ENCODE measurements at places on chromosomes 7 and 10.

GRCh38 chr7:133887459-133887858, 239.7 kb upstream of the LRGUK start:
- DNase-seq: no peak

DNA sequence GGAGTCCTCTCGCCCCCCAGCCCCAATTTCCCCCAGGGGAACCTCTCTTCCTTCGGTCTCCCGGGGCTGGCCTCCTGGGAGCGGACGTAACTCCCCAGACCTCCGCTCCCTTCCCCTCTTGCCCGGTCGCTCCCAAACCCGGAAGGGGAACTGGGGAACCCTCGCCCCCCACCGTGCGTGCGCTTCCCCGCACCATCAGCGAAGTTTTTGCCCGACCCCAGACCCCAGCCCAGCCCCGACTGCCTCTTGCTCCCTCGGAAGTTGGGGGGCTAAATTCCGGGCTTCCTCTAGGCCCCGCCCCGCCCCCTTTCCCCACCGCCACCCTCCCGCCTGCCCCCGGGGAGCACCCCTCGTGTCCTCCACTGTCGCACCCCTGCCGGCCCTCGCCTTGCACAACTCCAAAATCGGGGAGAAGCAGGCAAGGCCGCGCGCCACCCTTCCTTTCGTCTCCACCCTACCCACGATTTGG, 436 bp downstream of the GNB2 start:
- peak; percentile 40 for DNase-seq

- no peak for DNase-seq
These were observed 238.4 kb downstream of the AUTS2 start for GRCh38 chr7:69836702-69837101.

DNA sequence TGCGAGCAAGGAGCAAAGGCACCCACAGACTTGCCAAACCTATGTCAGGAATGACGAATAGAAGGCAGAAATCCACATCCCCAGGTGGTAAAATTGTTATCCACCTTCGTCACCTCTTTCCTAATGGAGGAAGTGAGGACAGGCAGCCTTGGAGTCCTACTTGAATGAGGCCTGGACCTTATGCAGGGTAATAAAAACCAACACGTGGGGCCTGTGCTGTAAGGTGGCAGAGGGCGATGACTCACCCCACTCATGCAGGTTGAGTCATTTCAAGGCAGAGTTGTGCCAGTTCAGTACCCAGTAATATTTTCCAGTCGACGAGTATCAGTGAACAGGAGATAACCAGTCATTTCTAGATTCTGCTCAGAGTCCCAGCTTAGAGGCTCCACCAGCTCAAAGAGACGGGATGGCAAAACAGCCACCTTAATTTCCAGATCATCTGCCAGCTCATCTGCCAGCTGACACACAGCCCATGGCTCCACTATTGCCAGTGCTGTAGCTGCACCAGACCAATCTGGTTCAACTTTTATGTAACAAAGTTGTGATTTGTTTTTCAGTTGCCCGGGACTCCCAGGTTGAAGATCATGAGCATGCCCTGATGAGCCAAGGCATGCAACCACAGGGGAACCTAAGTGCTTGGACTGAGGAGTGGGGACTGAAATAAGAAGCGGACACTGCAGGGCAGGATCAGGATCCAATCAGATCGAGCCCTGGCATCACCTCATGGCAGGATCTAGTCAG, 176.2 kb upstream of the ITGB1 start:
- DNase-seq: peak; percentile 49

DNA sequence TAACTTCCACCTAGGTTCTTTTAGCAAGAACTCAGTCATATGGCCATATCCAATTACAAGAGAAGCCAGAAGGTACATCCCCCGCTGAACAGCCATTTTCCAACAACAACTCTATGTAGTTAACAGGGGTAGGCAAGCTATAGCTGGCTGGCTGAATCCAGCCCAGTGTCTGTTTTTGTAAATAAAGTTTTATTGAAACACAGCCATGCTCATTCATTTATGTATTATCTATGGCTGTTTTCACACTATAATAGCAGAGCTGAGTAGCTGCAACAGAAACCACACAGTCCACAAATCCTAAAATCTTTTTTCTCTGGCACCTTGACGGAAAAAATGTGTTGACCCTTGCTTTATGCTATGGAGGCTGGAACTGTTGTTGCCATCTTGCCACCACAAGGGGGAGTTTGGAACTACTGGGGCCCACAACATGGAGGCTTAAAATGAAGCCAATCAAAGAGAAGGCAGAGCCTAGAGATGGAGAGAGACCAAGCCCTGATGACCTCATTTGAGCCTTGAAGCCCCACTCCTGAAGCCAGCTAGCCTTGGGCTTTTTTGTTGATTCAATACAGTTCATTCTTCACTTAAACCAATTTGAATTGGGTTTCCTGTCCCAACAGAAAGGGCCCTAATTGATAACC, 33.3 kb upstream of the XPNPEP1 start:
- peak; percentile 54 for DNase-seq

DNA sequence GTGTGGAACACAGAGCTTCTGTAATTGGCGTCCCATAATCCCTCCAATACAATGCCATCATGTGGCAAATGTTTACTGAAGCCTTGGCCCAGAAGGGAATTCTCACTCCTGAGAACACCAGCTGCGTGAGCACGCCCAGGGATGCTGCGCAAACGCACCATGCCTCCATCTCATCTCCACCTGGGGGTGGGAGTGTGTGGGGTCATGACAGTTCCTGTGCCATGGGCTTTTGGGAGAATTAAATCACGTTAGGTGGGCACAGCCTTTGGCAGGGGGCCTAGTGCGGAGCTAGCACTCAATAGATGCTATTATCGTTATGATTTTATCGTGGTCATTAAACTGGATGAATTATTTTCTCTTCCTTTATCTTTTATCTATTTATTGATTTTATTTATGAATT, 15.8 kb downstream of the WDFY4 start:
- no peak for DNase-seq

DNA sequence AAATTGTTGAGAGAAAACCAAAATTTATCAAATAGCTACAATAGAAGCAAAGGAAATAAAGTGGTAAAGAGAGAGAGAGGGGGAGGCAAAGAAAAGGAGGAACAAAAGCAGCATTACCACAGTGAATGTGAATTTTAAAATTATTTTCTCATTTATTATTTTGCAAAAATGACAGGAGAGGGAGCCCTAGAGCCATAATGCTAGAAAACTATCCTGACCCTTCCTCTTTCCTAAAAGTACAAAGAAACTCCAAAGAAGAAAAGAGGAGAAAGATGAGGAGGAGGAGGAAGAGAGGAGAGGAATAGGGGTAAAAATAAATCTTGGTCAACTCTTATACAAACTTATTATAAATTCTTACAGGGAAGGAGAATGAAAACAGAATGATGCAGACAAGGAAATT, 921.5 kb downstream of the NRG3 start:
- no peak for DNase-seq

- no peak for DNase-seq
These were observed 3.4 kb downstream of the FAM24B start for GRCh38 chr10:122875843-122876466.

- DNase-seq: no peak
These were observed 303.7 kb downstream of the BAMBI start for GRCh38 chr10:28981007-28981406.

- DNase-seq: no peak
These were observed 29.8 kb downstream of the SEM1 start for GRCh38 chr7:96679886-96680285.

GRCh38 chr7:2180081-2180480, 52.7 kb downstream of the MAD1L1 start:
- DNase-seq: no peak

DNA sequence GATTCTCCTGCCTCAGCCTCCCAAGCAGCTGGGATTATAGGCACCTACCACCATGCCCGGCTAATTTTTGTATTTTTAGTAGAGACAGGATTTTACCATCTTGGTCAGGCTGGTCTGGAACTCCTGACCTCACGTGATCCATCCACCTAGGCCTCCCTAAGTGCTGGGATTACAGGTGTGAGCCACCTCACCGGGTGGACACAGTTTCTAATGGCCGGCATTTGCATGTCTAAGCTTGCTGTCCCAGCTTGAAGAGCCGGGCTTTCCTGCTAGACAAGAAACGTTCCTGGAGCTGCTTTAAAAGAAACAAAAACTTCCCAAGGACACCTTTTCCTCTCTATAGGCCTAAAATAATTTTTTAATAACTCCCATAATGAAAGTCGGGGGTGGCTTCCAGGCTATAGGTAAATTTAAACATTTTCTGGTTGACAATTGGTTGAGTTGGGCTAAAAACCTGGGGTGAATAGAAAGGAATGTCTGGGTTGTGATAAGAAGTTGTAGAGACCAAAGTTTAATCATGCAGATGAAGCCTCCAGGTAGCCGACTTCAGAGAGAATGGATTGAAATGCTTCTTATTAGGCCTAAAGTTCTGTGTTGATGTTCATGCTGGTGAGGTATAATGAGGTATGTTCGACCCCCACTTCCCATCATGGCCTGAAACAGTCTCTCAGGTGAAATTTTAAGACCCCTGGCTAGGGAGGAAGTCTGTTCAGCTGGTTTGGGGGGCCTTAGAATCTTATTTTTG, 8.8 kb downstream of the ACADSB start:
- no peak for DNase-seq

- peak; percentile 79 for DNase-seq
These were observed 21.6 kb downstream of the TMEM72 start for GRCh38 chr10:44932517-44933450.

- DNase-seq: no peak
These were observed 105.1 kb downstream of the GATA3 start for GRCh38 chr10:8159341-8160165.

DNA sequence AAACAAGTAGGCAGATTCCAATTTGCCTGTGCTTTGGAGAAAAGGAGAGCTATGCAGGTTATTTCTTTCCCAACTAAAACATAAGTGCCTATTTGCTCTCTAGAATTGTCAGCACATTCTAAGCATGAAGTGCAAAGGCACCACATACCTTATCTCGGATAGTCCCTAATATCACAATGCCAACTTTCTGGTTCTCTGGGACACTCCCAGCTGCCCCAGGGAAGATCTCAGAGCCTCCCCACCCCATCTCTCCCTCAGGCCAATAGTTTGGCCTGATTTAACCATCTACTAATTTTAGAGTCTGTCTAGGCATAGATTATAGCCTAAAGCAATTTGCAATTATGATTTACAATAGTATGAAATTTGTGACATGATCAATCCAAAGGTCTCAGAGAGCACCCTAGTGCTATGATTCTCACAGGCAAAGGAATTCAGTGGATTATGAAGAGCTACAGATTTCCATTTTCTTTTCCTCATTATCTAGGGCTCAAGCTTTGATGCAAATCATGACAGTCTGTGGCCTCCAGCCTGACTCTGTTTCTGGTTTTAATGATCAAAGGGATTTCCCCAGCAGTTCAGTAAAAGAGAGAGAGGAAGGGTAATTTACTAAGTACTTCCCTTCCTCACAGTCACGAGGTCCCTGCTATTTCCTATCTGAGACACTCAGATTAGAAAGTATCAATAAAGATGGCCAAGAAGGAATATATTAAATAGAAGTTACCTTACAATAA, 29.0 kb upstream of the IL6 start:
- DNase-seq: no peak

GRCh38 chr7:17370901-17371585, 72.6 kb downstream of the AHR start:
- no peak for DNase-seq

GRCh38 chr7:4769761-4770160, 5.7 kb upstream of the AP5Z1 start:
- DNase-seq: no peak

GRCh38 chr7:111642373-111642772, 80.1 kb upstream of the IMMP2L start:
- no peak for DNase-seq

DNA sequence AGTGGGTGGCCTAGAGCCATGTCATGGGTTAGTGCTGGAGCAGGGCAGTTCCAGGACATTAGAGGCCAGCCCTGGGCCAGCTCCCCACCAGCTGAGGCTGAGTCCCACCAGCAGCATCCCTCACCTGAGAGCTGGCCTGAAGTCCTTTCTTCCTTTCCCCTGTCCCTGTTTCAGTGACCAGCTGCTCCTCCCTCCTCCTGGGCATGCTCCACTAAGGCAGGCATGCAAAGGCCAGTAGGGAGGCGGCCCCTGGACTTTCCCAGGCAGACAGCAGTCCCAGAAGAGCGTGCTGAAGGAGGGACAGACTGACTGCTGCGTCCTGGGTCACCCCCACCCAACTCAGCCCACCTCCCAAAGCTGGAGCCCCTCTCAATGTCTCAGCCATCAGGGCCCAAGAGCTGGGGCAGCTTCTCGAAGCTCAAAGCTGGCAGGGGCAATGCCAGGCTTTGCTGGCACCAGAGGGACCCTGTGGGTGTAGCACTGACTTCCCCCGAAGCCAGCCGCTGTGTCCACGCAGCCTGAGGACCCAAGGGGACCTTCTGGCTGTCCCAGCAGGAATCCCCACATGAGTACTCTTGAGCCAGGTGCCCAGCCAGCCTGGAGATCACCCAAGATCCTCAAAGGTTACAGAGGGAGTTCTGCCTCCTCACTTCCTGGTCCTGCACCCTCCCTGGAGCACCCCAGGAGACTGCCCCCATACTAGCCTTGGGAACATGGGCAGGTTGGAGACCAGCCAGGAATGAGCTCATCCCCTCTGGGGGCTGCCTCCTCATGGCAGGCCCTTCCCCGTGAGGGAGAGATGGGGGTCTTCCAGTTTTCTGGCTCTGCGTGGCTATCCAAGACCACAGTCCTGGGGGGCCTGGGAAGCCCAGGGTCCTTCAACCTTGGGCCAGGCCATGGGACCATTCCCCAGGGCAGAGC, 35.2 kb upstream of the RET start:
- DNase-seq: no peak

DNA sequence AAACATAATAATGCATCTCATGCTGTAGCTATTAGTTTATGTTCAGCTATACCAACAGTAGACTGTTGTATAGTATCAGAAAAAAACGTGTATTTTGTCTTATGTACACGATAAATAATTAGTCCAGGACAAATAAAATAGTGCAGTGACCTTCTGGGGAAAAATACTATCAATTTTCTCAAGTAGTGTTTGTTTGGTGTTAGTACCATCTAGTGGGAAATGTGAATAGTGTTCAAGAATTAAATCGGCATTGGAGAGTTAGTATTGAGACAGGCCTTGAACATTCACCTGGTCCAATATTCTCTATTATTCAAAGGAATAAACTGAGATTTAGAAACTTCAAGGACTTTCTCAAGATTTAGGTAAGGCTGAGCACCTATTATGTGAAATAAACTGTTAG, 21.7 kb upstream of the OR2A5 start:
- DNase-seq: peak; percentile 12

DNA sequence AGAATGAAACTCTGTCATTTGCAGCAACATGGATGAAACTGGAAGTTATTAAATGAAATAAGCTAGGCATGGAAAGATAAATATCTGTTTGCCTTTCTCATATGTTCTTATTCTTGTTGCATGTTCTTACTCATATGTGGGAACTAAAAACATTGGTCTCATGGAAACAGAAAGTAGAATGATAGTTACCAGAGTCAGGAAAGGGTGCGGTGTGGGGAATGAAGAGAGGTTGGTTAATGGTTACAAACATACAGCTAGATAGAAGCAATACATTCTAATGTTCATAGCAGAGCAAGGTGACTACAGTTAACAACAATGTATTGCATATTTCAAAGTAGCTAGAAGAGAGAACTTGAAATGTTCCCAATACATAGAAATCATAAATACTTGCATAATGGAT, 105.1 kb downstream of the FAM107B start:
- no peak for DNase-seq

- no peak for DNase-seq
These were observed 25.3 kb upstream of the WNT2 start for GRCh38 chr7:117347962-117348672.
